B cell (primary cell): ENCODE measurements at places on chromosomes 4 and X. TPM values are rescaled to one million over a fixed set of nuclear protein-coding genes. Genes with fewer than 3 reads are reported as not detected.

Gene MGST2
- total RNA-seq: 3.4 TPM in 1 of 2 replicates, not detected in the other

- DNase-seq: no peak
- H3K27me3 ChIP-seq: peaks cover 9% of the 10 kb centered on the region
- H3K36me3 ChIP-seq: no peaks in the 10 kb centered on the region
- H3K4me3 ChIP-seq: no peak overlapping the region
Observed at GRCh38 chr4:6198768-6199421, 1.5 kb downstream of the JAKMIP1 start.

DNA sequence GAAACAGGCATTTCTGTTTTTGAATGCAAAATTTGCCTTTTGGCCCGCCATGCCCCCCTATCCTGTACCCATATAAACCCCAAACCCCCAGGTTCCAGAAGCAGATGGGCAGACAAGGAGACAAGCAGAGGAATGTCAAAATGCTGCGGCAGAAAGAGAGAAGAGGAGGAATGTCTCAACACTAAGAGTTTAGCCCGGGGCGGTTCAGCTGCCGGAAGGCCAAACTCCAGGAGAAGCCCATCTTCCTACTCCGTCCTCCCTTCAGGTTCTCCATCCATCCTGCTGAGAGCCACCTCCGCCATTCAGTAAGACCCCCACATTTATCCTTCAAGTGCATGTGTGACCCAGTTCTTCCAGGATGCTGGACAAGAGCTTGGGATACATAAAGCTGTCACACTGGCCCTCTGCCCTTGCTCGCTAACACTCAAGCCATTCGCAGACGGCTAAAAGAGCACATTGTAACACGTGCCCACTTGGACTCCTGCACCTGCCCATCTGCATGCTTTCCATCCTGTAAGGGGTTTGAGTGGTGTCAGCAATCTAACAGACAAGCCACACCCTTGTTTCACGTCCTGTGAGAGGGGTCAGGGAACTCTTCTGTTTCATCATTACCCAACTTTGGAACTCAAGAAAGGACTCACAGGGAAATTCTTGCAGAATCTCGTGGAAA lies 31.3 kb downstream of the TLR10 start:
- no peaks in the 10 kb centered on the region for H3K27me3 ChIP-seq
- H3K4me1 ChIP-seq: peaks cover 10% of the 10 kb centered on the region
- H3K27ac ChIP-seq: no peak overlapping the region
- no peak for DNase-seq
- no peaks in the 10 kb centered on the region for H3K36me3 ChIP-seq
- no peak overlapping the region for H3K4me3 ChIP-seq

Gene USP17L17
- total RNA-seq: not detected in 2 replicates

DNA sequence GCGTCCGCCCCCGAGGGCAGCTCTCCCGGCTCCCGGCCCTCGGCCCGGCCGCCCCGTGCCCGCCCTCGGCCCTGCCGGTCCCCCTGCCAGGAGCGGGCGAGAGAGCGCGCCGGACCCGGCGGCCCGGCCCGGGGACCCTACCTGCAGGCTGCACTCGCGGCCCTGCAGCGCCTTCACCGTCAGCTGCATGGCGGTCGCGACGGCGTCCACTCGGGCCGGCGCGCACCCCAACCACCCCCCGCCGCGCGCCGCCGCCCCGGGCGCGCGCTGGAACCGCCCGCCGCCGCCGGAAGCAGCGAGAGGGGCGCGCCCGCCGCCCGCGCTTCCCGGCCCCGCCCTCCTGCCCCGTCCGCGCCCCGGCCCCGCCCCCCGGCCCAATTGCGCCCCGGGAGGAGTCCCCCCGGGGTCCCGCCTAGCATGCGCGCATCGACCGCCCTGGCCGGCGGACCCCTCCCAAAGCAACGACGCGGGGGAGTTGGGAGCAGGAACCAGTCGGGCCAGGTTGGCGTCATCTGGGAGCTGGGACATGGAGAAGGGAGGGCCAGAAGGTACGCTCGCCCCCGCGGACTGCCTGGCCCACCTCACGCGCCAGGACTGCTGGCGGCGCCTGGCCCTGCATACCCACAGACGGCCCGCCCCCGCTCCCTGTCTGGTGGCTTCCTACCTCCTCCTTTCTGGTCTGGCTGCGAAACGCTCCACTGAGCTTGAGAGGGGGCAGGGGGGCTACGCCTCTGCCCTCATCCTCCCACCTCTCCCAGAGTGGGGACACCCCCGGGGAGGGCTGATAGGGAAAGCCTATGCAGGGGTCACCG lies at the start of gene UBL4A:
Gene UBL4A (minus strand): TSS at position 220 of the 812 bp plus-strand sequence. CDS start 31 bp downstream, at position 189.
- H3K27me3 ChIP-seq: no peaks in the 10 kb centered on the region
- peaks cover 5% of the 10 kb centered on the region for H3K4me1 ChIP-seq
- DNase-seq: peak; percentile 77
- H3K36me3 ChIP-seq: peaks cover 13% of the 10 kb centered on the region

- no peaks in the 10 kb centered on the region for H3K4me1 ChIP-seq
- no peak for DNase-seq
- H3K4me3 ChIP-seq: no peak overlapping the region
- no peaks in the 10 kb centered on the region for H3K27me3 ChIP-seq
- no peaks in the 10 kb centered on the region for H3K36me3 ChIP-seq
Observed at GRCh38 chr4:147761218-147761883, 29.5 kb downstream of the ARHGAP10 start.

Gene CFI
- not detected in 2 replicates for total RNA-seq

DNA sequence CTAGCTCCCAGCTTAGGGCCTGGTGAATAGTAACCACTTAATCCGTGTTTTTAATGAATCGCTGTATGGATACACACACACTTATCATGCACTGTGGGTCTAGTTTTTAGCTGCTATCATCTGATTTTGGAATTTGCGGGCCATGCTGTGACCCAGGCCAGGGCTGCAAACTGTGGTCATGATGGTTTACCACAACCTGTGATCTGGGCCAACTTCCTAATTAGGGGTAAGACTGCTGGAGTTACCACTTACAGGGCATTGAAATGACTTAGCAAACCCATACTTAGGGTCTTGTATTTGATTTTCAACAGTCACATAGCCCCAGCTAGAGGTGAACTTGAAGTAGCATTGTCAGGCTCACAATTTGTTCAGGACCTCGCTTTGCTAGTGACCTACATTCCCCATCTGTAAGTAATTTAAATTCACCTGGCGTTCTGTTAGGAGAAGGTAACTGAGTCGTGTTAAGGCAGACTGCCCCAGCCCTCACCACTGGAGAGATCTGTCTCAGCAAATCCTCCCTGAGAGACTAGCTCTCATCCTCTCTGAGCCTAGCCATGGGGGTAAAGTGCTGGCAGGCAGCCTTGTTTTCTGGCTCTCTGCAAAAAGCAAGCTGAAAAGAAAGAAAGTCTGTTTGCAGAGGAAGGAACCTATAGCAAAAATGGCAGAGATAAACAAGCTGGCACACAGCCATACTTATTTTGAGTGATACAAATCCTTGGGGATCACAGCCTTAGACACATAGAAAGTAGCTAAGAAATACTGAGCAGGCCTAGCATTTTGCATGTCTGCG lies 33.8 kb upstream of the EGFL6 start:
- no peak for DNase-seq
- no peaks in the 10 kb centered on the region for H3K4me1 ChIP-seq
- no peaks in the 10 kb centered on the region for H3K27me3 ChIP-seq
- H3K36me3 ChIP-seq: no peaks in the 10 kb centered on the region

Gene BMPR1B
- total RNA-seq: not detected in 2 replicates

GRCh38 chr4:150209140-150209829 lies 131.0 kb downstream of the DCLK2 start:
- H3K36me3 ChIP-seq: no peaks in the 10 kb centered on the region
- H3K4me3 ChIP-seq: no peak overlapping the region
- H3K27me3 ChIP-seq: no peaks in the 10 kb centered on the region
- DNase-seq: peak; percentile 67

- DNase-seq: no peak
- H3K36me3 ChIP-seq: no peaks in the 10 kb centered on the region
- no peak overlapping the region for H3K27ac ChIP-seq
- peaks cover 5% of the 10 kb centered on the region for H3K4me1 ChIP-seq
- no peaks in the 10 kb centered on the region for H3K27me3 ChIP-seq
Observed at GRCh38 chr4:11614426-11614825, 185.7 kb upstream of the HS3ST1 start.

Gene CT47B1
- total RNA-seq: not detected in 2 replicates

- peak; percentile 67 for DNase-seq
- no peak overlapping the region for H3K4me3 ChIP-seq
- H3K27ac ChIP-seq: no peak overlapping the region
- H3K36me3 ChIP-seq: no peaks in the 10 kb centered on the region
- H3K27me3 ChIP-seq: no peaks in the 10 kb centered on the region
Observed at GRCh38 chr4:38902695-38903094, 35.1 kb downstream of the FAM114A1 start.

- H3K27ac ChIP-seq: no peak overlapping the region
- peaks cover 14% of the 10 kb centered on the region for H3K27me3 ChIP-seq
- H3K4me3 ChIP-seq: no peak overlapping the region
Observed at GRCh38 chr4:6225469-6225868, 25.1 kb upstream of the JAKMIP1 start.

GRCh38 chrX:132612821-132613564 lies 124.2 kb upstream of the MBNL3 start:
- H3K27ac ChIP-seq: no peak overlapping the region
- no peaks in the 10 kb centered on the region for H3K36me3 ChIP-seq
- H3K27me3 ChIP-seq: no peaks in the 10 kb centered on the region
- no peaks in the 10 kb centered on the region for H3K4me1 ChIP-seq

Gene CXXC4
- not detected in 2 replicates for total RNA-seq

Gene ADH1A
- total RNA-seq: not detected in 2 replicates

Gene UGT8
- total RNA-seq: 23.2 and 24.0 TPM in 2 replicates

Gene MAGEA2B
- total RNA-seq: not detected in 2 replicates

Gene RAB9B
- 0.44 and 0.75 TPM in 2 replicates for total RNA-seq

DNA sequence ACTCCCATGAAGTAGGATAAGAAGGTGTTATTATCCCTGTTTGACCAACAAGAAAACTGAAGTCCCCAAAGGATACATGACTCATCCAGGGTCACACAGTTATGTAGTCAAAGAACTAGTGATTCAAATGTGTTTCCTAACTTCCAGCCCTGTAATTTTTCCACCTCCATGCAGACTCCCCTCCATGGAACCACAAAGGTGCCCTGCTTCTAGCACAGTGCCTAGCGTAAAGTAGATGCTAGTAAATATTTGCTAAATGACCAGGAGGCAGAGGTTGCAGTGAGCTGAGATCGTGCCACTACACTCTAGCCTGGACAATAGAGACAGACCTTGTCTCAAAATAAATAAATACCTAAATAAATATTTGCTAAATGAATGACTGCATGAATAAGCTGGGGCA lies 55.8 kb downstream of the FRMPD3 start:
- no peak for DNase-seq
- no peak overlapping the region for H3K4me3 ChIP-seq
- H3K4me1 ChIP-seq: no peaks in the 10 kb centered on the region
- no peaks in the 10 kb centered on the region for H3K27me3 ChIP-seq

DNA sequence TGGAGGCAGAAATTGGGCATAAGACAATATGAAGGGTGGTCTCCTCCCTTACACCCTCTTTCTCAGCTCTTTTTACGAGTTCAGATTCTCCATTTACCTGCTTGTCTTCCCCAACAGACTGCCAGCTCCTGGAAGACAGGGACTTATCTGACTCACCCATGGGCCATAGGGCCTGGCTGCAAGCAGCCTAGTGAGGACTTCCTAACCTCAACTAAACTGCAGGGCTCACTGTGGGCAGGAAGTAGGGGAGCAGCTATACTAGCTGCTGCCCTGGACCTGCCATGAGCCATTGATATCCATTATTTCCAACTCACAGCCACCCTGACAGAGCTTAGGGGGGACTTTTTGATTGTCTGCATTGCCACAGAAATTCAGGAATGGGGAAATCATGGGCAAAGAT lies 11.5 kb upstream of the ZNF718 start:
- H3K36me3 ChIP-seq: no peaks in the 10 kb centered on the region
- no peak overlapping the region for H3K4me3 ChIP-seq
- DNase-seq: no peak
- H3K27me3 ChIP-seq: no peaks in the 10 kb centered on the region
- H3K4me1 ChIP-seq: no peaks in the 10 kb centered on the region

DNA sequence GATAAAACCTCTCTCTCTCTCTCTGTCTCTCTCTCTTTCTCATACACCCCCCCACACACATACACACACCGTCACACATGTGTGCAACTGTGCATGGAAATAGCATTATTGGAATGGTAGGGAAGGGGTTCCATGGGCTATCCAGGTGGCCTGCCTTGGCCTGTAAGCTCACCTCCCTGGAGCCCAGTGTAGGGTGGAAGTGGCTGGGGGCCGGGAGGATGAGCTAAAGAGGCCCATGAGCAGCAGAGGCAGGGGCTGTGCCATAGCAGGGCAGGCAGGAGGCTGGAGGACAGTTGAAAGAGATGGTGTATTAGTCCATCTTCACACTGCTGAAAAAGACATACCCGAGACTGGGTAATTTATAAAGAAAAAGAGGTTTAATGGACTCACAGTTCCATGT lies 74.2 kb downstream of the CYTL1 start:
- no peaks in the 10 kb centered on the region for H3K36me3 ChIP-seq
- no peak overlapping the region for H3K4me3 ChIP-seq
- DNase-seq: no peak
- H3K27me3 ChIP-seq: no peaks in the 10 kb centered on the region

Gene CT45A1
- total RNA-seq: not detected in 2 replicates

GRCh38 chr4:172654457-172654856 lies 514.2 kb upstream of the GALNT7 start:
- no peaks in the 10 kb centered on the region for H3K27me3 ChIP-seq
- H3K4me3 ChIP-seq: no peak overlapping the region
- no peaks in the 10 kb centered on the region for H3K36me3 ChIP-seq
- no peak for DNase-seq

Gene VCX
- not detected in 2 replicates for total RNA-seq

- peaks cover 8% of the 10 kb centered on the region for H3K36me3 ChIP-seq
- no peak for DNase-seq
- H3K4me3 ChIP-seq: no peak overlapping the region
- H3K27me3 ChIP-seq: no peaks in the 10 kb centered on the region
- H3K27ac ChIP-seq: no peak overlapping the region
Observed at GRCh38 chr4:153622778-153623240, 61.3 kb upstream of the TLR2 start.

Gene NXF2B
- not detected in 2 replicates for total RNA-seq

Gene QDPR
- 8.1 TPM in 2 replicates for total RNA-seq

GRCh38 chr4:1576961-1577821 lies 106.9 kb downstream of the FAM53A start:
- H3K36me3 ChIP-seq: no peaks in the 10 kb centered on the region
- no peaks in the 10 kb centered on the region for H3K27me3 ChIP-seq
- H3K27ac ChIP-seq: no peak overlapping the region
- no peak overlapping the region for H3K4me3 ChIP-seq
- no peaks in the 10 kb centered on the region for H3K4me1 ChIP-seq

DNA sequence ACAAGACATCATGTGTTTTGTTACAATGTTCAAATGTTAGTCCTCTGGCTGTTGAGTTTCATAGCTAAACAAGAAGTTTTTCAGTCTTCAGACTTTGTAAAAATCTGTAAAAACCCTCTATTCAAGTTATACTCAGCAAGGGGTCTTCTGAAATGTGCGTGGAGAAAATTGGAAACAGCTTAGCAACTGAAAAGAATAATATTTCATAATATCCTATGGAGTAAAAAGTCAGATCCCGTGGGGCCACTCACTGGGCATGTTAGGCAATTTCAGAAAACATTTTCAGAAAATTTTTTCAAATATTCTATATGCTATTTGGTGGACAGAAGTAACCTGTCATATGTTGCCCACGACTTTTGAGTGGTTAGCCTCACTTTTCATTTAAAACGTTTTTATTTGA lies 118.3 kb downstream of the CORIN start:
- H3K36me3 ChIP-seq: no peaks in the 10 kb centered on the region
- no peaks in the 10 kb centered on the region for H3K4me1 ChIP-seq
- DNase-seq: no peak
- H3K27me3 ChIP-seq: no peaks in the 10 kb centered on the region
- H3K27ac ChIP-seq: no peak overlapping the region
- H3K4me3 ChIP-seq: no peak overlapping the region
